ENCODE measurements at places on chromosomes 5 and 9.

DNA sequence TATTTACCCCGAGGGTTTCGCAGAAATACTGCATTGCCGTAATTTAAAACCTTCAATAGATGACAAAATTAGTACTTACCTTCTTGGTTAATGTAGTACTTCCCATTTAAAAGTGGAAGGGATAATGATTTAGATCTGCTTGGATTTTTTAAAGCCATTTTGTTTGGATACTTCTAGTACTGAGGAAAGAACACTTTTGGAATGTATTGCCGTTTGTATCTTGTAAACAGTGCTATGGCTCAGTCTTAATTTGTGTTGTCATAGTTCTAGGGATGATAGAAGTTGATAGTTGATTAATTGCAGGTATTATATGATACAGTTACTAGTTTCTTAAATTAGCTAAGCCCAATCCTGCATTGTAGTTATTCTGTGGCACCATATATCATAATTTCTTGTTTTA is 33.1 kb downstream of the TNPO1 start:
- no peak for DNase-seq

DNA sequence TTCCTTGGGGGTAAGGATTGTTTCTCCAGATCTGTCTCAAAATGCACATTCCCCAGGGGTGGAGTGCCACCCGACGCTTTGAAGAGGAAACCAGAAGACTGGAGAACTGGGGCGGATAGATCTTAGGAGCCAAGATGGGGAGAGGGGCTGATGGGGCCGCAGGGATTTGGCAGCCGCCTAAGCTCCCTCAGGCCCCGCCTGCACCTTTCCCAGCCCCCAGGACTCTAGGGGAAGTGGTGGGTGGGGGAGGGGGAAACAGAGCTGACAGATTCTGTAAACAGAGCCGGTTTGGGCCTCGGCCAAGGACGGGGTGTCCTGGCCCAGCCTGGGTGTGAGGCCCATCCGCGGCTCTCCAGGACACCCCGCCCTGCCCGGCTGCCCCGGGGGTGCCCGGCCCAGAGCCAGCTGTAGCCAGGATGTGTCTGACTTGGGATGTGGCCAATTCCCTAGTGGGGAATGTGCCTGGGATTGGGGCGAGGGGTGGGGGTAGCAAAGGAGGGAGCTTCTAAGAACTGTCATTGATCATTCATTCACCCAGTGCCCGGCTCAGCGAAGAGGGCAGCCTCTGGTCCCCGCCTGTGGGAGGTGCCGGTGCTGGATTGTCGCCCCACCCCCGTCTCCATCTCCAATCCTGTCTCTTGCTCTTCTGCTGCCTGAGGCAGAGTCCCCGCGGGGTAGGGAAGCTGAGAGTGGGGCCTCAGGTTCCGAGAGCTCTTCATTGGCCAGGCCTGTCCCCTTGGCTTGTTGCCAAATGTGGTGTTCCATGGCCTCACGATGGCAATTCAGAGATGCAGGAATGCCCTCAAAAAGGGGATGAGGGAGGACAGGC is 54.8 kb upstream of the CDKN2AIPNL start:
- peak; percentile 65 for DNase-seq

DNA sequence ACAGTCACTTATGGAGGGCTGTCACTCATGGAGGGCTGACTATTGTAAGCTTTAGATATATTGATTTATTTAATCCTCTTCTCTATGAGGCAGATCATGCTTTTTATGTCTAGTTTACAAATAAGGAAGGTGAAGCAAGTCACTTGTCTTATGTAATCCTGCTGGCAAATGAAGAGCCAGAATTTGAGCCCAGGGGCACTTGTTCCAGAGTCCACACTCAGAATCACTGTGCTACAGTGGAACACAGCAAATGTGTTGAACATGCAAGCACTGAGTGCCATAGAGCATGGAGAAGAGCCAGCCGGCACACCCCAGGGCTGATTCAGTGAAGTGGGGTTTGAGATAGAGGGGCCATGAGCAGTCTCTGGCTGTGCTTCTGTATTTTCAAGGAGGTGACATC is 326.6 kb downstream of the MARCHF11 start:
- no peak for DNase-seq

GRCh38 chr5:133114166-133114932 is 62.5 kb downstream of the HSPA4 start:
- no peak for DNase-seq

DNA sequence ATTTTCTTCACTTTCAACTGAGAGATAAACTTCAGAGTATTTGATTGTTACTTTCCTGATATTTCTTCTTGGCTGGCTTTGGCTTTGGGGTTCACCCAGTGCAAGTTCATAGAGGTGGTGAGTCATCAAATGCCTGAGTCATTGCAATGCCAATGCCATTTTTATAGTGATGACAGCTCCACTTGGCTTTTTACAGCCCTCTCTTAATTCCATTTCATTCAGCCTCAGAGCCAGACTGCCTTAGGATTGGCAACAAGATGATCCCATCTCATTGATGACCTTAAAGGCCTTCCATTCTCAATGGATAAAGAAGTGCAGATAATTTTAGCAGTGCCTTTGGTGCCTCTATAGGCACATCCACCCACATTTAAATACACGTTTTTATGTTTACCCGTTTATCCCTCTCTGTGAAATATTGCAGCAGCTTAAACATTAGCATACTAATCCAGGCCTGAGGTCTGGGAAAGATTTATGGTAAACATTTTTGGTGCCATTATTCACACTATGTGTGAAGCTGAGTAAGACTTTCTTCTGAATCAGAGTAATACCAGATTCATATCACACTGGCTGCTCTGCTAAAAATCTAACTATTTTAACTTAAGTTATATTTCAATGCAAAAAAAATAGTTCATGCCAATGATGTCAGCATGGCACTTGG is 88.9 kb upstream of the TYRP1 start:
- DNase-seq = no peak

DNA sequence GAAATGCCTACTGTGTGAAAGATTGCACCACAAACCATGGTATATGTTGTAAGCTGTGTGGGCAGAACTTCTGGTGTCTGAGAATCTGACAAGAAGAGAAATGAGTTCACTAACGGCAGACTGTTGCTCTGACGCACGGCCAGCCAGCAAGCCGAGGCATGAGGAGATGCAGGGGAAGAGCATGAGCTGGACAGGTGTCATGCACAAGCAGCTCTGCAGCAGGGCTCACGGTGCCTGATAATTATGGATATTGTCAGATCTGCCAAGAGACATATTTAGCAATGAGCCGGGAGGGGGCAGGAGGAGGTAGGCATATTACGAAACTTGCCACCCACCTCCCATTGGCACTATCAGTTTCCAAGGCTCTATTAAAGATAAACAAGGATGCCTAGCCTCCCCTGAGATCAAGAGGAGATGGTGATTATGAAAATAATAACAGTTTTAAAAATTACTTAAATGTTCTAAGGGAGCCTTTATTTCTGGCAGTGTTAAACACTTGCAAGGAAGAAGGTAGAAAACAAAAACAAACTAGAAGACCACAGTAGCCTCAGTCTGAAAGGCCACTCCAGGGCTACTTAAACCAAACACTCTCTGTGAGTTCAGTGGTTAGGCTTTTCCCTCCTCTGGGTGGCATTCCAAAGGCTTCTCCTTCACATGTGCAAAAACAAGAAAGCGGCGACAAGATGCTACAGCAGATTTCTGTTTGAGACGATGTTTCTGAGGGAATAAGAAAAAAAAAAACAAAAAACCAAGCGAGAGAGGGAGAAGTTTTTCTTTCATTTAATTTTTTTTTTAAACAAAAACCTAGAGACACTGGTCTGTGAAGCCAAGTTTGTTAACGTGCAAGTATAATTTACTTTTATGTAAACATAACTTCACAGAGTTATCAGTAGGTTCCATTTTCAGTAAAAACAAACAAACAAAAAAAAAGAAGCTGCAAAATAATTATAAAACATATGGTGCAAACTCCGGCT is 339.5 kb downstream of the BNC2 start:
- DNase-seq = no peak

DNA sequence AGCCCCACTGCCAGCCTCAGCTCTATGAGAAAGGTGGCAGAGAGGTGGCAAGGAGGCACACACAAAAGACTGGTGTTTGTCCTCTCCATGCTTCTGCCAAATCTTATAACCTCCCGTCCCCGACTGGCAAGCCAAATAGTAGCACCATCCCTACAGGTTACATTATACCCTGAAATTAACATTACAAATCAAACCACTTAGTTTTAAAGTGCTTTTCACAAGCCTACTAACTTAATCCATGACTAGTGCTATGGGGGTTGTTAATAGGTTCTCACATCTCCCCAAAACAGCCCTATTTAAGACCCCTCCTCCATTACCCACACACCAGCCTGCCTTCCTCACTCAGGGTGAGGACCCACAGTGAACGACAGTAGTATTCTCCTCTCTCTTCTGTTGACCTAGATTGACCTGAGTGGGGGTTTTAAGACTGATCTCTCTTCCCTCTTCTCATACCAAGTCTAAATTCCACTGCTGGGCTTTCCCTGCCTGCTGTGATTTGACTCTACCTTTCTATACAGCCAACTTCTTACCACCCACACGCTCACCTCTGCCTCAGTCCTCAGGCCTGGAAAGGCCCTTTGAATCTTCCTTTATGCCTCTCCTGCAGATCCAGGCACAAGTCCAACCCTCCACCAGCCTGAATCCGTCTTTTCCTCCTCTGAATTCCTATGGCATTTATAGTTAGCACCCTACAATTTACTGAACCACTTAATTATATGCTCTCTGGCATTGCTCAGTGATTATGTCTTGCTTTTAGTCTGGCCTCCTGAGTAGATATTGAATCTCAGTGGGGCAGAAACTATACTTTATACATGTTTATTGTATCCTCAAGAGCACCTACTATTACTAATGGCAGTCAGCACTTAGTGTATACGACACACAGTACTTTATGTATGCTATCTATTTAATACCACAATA is 116.1 kb downstream of the TMEM174 start:
- DNase-seq = no peak

DNA sequence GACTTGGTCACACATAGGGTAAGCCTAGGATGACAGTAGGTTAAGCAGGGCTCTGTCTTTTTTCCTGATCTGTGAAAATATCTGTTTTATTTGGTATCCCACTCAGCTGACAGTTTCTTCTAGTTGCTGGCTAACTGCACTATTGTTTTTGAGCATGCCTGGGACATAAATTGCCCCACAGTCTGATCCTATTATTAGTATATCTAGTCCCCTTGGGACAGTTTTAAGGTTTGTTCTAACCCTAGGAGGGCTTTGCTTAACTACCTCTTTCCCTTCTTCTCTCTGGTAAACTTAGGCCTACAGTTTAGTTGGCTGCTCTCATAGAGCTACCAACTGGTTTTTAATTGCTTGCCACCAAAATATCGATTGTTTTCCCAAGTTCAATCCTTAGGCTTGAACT is 446.6 kb downstream of the ARHGEF28 start:
- DNase-seq = no peak

All from GM10248 (cell line).